ENCODE measurements at places on chromosomes 6 and 20.

GRCh38 chr20:30503992-30504570 lies 753.4 kb upstream of the DEFB115 start:
- DNase-seq, result no peak

GRCh38 chr6:71502956-71503355 lies 214.3 kb downstream of the OGFRL1 start:
- no peak for DNase-seq

GRCh38 chr6:4593951-4594350 lies 182.3 kb upstream of the CDYL start:
- no peak for DNase-seq

- no peak for DNase-seq
Measured at GRCh38 chr6:123770247-123770949, 33.3 kb upstream of the NKAIN2 start.

DNA sequence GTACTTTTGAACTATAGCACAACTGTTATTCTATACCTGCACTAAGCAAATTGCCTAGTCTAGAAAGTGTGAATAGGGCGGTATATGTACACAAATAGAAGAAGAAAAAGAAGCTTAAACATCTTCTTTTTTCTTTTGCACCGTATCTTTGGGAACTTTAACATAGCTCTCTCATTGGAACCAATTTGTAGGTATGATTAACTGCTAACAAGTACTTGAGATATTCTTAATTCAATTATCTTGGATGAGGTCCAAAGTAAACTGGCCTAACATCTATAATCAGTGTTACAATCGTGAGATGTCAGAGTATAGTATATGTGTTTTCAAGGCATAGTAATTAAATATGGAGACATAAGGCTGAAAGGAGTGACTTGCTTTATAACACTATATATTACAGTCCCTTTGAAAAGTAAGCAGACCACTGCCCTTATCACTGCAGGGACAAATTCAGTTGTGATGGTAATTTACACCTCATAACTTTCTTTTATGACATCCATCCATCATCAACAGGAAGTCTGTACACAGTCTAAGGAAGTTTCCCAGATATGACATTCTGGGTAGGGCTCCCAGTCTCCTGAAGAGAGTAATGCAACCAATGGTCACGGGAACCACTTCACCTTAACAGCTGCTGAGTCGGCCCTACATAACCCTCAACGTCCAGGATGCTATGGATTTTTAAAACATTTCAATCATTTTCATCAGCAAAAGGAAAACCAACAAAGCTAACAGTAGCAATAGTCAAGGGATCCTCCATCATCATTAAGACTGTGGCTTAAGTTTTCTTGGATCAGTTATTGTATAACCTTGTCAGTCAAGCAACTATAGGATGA lies 37.6 kb downstream of the NKAIN2 start:
- peak; percentile 11 for DNase-seq

DNA sequence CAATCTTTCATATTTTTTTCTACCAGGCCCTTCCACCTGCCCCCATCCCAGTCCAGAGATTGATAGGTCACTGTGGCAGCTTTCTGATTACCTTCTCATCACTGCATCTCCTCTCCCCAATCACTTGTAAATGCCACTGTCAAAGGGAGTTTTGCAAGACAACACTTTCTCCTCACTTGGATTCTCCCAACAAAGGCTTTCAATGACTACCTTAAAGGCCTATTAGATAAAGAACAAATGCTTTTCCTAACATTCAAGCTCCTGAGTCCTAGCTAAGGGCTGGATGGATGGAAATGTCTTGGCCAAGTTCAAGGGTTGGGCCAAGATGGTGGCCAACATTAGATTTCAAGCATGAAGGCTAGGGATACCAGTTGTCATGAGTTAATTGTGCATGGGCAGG lies 55.3 kb downstream of the UNC5CL start:
- DNase-seq, result no peak

DNA sequence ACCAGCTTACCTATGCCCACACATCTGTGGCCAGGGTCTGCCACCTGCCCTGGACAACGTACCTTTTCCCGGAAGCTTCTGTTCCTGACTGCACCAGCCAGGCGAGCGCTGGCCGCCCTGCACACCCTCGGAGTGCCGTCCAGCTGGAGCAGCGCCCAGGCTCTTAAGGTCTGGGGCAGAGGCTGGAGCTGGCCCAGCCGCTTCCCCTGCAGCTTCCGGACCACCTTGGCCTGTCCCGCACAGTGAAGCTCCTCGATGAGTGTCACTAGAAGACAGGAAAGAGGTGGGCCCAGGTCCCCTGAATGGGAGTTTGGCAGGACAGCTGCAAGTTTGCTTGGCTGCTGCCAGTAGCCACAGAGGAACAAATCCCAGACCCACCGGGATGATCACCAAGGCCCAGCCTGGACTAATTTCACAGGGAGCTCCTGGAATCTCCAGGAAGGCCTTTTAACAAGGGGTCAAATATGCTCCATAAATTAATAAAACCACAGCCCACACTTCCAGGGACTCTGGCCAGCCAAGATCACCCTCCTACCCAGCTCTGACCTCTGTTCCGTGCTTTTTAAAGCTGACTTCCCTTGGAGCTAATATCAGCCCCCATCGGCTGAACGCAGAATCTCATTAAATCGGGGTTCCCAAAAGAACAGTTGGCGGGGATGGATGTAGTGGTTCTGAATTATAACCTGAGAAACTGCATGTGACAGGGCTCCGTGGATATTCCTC lies 82.3 kb downstream of the PTPN1 start:
- DNase-seq, result peak; percentile 75

GRCh38 chr6:52616059-52616690 lies 39.3 kb upstream of the TRAM2 start:
- no peak for DNase-seq

DNA sequence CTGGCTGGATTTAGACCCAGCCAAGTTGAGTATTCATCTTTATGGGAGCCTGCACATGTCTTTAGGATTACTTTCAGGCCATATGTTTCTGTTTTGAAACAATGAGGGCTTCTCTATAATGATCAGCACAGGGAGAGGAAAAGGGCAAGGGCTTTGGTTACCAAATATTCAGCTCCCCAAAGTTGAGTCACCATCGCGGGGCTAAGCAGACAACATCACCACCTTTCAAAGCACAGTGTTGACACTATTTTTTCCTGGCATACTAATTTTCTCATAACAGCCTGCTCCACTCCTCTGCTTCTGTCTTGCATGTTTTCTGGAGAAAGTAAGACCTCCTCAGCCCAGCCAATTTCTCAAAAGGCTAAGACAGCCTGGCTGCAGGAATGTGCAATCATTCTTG lies 4.9 kb downstream of the SCML4 start:
- no peak for DNase-seq

DNA sequence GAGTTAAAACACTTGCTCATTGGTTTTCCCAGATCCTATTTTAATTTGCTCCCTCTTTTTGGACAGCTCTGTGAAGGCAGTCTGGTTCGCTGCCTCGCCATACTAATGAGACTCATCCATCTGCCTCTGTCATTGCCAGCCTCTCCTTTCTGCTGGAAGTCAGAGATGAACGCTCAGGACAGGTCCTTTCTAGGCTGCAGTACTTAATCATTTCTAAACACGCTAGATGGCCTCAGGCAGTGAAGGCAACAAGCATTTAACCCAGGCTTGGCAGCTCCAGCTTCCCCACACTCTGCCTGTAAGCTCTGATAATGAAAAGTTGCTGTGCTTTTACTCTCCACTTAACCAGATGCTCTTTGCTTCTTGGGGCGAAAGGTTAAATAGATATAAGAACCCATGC lies 286.7 kb upstream of the POU3F2 start:
- DNase-seq, result no peak

DNA sequence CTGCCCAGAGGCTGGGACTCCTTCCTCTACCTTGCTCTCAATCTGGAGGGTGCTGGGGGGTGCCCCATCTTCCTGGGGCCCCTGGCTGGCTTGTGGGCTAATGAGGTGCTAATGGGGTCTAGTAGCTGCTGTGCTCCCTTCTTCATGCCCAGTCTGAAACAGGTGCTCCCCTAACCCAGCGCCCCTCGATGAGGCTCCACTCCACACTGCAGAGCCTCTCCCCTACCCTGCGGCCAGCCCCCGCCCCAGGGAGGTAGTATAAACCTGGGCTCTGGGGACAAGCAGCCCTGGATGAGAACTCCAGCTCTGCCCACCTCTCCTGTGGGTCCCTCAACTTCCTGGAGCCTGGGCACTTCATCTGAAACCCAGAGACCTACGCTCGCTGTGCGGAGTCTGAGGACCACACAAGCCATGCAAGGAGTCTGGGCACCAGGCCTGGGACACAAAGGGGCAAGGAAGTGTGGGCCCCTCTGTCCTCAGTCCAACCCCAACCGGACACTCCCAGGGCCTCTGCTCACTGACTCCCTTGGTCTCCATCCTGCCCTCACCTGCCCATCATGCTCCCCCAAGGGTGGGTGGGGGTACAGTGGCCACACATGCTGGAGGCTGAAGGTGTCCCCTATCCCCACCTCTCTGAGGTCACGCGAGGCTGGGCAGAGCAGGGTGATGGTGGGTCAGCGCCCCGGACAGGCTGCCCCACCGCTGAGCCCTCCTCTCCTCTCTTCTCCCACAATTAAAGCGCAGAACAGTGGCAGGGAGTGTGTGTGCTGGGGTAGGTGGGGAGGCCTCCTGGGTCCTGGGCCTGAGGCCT lies 6.1 kb downstream of the RPL10A start:
- DNase-seq, result no peak

DNA sequence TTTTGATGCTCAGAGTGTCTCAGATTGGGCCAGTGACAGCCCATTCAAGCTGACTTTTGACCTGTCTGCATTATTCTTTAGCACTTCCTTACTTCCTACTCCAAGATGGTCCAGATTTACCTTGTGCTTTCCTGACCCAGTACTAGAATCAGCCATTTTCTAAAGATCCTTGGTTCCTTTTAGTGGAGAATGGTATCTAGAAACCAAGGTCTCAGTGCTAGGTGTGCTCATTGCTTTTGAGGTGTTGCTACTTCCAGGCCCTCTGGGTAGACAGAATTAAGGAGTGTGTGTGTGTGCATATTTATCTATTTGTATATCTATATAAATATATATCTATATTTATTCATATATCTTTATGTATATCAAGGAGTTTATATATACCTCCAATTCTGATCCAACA lies 67.3 kb upstream of the UTRN start:
- no peak for DNase-seq

DNA sequence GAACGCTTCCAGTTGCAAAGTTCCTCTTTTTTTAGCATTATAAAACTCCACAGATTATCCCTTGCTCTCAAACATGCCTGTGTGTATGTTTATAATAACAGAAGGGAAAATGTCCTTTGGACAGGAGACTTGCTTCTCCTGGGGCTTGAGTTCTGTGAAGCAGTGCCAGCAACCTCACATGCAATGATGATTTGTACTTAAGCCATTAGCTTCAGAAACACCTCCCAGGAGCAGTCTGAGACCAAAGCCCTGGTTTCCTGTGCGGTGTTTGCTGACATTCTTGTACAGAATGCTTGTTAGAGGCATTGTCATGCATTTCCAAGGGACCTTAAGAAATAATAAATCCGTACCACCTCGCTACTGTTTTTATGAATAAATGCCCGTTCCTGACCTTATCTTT lies 752.8 kb downstream of the CBLN4 start:
- no peak for DNase-seq

- DNase-seq, result no peak
Measured at GRCh38 chr6:12893036-12893435, 176.5 kb downstream of the PHACTR1 start.

DNA sequence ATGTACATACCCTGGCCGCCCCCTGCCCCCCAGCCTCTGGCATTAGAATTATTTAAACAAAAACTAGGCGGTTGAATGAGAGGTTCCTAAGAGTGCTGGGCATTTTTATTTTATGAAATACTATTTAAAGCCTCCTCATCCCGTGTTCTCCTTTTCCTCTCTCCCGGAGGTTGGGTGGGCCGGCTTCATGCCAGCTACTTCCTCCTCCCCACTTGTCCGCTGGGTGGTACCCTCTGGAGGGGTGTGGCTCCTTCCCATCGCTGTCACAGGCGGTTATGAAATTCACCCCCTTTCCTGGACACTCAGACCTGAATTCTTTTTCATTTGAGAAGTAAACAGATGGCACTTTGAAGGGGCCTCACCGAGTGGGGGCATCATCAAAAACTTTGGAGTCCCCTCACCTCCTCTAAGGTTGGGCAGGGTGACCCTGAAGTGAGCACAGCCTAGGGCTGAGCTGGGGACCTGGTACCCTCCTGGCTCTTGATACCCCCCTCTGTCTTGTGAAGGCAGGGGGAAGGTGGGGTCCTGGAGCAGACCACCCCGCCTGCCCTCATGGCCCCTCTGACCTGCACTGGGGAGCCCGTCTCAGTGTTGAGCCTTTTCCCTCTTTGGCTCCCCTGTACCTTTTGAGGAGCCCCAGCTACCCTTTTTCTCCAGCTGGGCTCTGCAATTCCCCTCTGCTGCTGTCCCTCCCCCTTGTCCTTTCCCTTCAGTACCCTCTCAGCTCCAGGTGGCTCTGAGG lies 7.6 kb downstream of the CDKN1A start:
- DNase-seq, result no peak

DNA sequence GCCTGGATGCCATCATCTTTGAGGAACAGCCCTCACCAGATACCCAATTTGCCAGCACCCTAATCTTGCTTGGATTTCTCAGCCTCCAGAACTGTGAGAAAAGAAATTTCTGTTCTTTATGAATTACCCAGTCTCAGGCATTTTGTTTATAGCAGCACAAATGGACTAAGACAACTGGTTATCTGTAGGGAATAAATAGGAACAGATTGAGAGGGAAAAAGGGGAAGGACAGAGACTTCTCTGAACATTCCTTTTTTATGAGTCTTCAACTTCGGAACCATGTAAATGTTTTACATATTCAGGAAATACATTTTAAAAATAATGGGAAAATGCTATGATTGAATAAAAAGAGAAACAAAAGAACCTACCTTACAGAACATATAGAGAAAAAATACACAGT lies 20.9 kb downstream of the KCTD20 start:
- DNase-seq, result no peak

GRCh38 chr6:35787266-35788218 lies 6.7 kb downstream of the CLPSL1 start:
- no peak for DNase-seq

DNA sequence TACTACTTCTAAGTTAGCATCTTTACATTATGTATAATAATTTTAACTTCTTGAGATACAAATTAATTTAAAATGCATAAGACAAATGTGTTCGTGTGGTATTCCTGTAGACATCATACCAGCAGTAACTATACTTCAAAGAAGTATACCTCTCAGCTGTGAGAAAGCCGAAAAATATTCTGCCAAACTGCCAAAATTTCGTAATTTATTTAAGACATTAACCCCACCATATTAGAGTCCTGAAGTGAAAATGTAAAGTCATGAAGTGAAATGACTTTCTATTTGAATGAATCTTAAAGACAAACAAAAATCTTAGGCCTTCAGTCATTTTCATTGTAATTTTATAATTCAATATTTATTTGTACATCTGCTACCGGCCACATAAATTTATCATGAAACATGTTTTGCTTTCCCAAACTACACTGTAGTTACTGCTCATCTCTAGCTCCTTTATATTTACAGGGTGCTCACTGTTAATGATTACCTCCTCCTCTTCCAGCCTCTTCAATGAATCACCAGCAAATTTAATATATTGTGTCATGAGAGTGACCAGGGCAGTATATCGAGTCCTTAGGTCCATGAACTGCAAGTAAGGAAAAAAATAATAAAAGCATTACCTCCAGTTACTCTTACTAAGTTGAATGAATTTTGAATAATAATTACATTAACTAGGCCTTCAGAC lies 18.5 kb downstream of the DST start:
- DNase-seq, result no peak

GRCh38 chr6:49531774-49532569 lies 18.5 kb upstream of the C6orf141 start:
- DNase-seq, result peak; percentile 70

GRCh38 chr20:58102744-58103516 lies 125.5 kb downstream of the ANKRD60 start:
- no peak for DNase-seq
